Activated T-cell treated with anti-CD3 and anti-CD28 coated beads, Interleukin-2, amount 50 U/mL, for 1 hour (primary cell): ENCODE measurements at places on chromosomes 3 and 15.

- no peak for DNase-seq
Observed at GRCh38 chr3:181700168-181701087, 11.3 kb upstream of the SOX2 start.

DNA sequence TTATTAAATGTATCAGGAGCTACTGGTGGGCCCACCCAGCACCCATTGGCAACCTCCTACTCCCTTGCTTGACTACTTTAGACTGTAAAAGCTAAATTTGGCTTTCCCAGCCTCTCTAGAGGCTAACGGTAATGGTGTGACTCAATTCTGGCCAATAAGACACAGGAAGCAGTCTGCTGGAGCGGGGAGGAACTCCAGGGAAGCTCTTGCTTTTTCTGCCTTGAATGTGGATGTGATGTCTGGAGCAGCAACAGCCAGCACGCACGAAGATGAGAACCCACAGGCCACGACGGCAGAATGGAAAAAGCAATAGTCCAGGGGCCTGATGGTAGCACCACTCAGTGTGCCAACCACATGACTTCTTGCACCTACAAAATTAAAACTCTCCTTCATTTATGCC is 39.9 kb downstream of the RAB6B start:
- no peak for DNase-seq

GRCh38 chr3:181497358-181497757 is 214.4 kb upstream of the SOX2 start:
- no peak for DNase-seq

DNA sequence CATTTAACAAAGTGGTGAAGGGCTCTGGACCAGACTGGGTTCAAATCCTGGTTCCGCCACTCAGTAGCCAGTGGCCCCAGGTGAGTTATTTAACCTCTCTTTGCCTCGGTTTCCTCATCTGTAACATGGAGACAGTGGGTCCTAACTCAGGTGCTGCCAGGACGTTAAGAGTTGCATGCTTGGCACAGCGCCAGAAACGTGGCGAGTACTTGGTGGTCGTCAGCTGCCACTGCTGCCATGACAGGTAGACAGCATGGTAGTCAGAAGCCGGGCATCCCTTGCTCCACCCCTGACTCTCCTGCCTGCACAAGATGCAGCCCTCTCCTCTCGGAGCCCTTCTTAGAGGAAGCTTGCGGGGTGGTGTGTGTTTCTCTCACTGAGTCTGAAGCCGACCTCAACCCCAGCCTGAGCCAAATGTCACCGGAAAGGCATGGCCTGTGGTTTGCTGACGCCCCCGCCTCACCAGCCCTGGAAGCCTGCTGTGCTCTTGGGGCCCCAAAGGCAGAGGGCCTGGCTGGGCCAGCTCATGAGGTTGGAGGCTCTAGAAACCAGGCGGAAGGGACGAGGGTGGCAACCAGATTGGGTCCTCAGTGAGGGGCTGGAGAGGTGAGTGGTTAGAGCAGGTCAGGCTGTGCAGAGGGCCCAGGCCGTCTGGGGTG is 160.8 kb upstream of the TLE3 start:
- DNase-seq, result peak; percentile 60

DNA sequence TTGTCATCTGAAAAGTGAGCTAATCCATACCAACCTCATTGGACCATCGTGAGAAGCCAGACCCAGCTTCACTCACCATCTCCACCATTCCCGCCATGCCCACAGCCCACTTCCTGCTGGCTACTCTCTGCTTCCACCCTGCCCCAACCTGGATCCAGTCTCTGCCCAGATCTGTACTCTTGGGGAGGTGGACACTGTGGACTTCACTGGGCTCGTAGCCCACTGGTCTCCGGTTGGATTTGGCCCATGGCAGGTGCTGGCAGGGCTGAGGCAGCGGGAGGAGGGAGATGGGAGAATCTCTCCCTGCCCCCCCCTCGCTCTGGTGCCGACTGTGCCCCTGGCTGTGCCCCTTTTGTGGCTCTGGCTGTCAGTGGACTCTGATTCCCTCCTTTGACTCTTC is 193.8 kb downstream of the ABHD5 start:
- DNase-seq, result no peak

DNA sequence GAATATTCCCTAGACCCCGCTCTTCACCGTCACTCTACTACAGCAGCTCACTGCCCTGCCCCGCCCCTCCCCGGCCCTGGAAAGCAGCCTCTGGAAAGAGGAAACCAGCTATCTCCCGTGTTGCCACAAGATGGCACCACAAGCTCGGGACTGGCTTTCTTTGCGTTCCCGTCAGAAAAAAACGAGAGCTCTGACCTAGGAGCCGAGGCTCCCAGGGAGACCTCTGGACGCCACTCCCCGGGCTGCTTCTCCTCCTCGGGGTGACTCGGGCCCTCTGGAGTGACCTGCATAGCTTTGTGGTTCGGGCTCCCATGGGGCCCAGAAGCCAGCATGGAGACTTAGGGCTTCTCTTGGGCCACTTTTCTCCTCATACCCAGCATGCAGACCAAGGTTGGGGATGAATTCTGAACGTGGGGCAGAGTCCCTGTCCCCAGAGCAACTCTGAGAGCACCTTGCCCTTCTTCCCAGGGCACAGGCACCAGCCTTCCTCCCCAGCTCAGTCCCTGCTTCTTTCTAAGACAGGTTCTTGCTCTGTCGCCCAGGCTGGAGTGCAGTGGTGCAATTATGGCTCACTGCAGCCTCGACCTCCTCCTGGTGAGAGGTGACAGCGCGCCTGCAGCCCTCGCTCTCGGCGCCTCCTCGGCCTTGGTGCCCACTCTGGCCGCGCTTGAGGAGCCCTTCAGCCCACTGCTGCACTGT is 19.0 kb downstream of the STOML1 start:
- DNase-seq, result peak; percentile 81
